Foreskin melanocyte (primary cell): ENCODE measurements at places on chromosomes 7 and 10.
A peak's percentile ranks its signal among the peaks of the same experiment; 100 is the strongest.

- peak; percentile 92 for DNase-seq
Measured at GRCh38 chr10:96400465-96400864, 41.7 kb upstream of the OPALIN start.

GRCh38 chr10:43078986-43079273 is 2.1 kb downstream of the RET start:
- DNase-seq, result no peak

DNA sequence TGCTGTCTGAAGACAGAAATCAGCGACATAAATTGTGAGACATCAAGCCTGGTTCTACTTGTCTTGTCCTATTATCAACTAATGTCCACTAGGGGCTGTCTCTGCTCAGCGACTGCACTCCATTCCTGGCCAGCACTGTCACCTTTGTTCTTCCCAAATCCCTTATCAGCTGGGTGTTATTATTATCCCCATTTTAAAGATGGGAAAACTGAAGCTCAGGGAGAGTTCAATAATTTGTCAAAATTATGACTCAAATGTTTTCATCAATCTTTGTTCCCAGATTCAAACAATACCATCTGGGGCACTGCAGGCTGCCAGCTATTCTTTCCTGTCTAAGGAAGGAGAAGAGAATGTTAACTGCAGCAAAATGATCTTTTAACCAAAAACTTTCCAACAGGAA is 431.6 kb upstream of the NFE2L3 start:
- no peak for DNase-seq

- DNase-seq, result peak; percentile 9
Measured at GRCh38 chr7:42677751-42678699, 233.8 kb downstream of the C7orf25 start.

DNA sequence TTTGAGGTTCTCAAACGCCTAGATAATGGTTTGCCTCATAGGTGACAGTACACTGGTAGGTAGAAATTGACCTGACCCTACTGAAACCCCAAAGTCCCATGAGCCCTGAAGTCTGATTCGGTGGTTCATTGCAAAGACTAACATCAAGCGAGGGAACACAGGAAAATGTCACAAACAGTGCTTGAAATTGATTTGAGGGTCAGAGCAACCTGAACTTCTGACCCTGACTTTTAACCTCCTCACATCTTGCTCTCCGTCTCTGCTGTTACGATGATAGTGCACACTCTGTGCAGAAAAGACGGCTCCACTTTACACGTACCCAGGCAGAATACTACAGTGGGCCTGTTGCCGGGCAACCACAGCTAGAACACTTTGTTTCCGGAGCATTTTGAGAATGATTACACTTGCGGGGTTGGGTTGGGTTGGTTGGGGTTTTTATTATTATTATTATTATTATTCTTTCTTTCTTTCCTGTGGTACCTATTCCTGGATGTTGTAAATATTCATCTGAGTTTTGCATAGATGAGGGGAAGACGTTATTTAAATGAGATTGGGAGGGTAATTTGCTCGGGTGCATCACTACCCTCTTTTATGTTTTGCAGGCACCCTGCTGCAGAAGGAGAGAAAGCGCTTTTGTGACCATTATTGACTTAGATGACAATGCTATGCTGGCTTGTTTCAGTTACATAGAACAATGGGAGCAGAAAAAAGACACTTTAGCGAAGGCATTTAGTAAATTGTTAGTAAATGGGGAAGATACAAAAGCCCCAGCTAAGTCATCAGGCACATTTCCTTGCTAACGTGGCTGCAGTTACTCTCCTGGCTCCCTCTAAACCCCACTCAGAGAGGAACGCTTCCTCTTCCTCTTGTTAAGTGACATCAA is 438.1 kb upstream of the NRP1 start:
- DNase-seq, result no peak

DNA sequence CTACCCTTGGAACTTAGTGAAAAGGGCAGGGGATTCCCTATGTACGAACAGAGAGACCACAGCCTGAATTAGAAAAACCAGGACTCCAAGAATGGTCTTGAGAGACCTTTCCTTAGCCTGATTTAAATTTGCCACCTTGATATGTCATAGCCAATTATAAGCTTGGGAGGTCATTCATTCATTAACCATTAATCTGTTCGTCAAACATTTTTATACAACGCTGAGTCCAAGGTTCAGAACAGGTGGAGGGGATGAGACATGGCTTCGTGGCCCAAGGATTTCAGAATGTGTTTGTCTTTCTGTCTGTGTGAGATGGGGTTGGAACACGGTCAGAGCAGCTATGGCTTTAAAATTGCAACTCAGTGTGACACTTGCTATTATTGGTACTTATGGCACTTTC is 158.0 kb downstream of the PAXIP1 start:
- no peak for DNase-seq

DNA sequence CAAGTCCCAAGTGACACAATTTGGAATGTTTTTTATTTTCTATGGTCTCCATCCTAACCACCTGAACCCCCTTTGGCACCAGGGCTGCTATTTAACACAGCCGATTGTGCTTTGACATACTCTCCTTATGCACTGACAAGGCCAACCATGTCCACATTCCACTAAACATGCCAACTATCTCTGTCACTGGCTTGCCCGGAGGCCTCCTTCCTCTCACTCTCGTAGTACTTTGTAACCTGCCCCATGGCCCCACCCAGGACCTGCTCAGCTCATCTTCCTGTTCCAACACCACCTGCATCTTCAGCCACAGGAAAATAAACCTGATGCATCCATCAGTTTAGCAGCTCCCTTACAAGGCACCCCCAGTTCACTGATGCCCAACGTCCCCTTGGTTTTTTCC is 63.1 kb downstream of the GPAM start:
- no peak for DNase-seq

DNA sequence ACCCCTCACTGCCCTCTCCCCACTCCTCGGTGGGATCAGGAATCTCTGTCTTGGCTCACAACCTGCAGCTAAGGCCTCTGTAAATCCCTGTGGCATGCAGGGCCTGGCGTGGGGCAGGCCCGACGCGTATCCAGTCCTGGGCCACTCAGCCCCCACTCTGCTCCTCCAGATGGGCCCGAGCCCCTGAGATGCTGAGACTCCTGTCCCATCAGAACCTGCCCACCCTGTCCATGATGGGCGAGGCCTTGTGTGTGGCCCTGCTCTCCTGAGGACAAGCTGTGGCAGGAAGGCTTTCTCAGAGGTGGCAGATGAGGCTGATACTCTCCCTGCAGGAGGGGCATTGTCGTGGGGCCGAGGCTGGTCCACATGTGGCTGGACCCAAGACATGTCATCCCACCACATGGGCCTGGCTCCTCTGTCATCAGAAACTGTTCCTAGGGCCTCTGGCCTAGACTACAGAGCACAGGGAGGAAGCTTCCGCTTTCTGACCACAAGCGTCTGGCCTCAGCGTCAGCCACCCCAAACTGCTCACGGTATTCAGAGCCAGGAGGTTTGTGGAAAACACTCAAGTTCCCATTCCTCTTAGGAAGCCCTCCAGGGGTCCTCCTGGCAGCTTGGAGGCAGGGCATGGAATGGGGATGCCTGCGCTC is 6.0 kb downstream of the ALOX5 start:
- DNase-seq, result no peak

DNA sequence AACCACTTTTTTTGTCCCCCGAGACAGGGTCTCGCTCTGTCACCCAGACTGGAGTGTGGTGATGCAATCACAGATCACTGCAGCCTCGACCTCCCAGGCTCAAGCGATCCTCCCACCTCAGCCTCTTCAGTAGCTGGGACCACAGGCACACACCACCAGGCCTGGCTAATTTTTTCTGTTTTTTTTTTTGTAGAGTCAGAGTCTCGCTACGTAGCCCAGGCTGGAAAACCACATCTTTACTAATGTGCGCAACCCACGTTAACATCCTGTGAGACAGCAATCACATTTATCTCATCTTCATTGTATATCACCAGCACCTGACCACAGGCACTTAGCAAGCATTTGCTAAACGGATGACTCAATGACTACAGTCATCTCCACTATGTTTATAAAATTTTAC is 77.8 kb upstream of the ATP6V0A4 start:
- no peak for DNase-seq

- DNase-seq, result no peak
Measured at GRCh38 chr10:28326516-28327490, 23.9 kb upstream of the MPP7 start.

- no peak for DNase-seq
Measured at GRCh38 chr10:110946496-110946895, 27.1 kb downstream of the SHOC2 start.

DNA sequence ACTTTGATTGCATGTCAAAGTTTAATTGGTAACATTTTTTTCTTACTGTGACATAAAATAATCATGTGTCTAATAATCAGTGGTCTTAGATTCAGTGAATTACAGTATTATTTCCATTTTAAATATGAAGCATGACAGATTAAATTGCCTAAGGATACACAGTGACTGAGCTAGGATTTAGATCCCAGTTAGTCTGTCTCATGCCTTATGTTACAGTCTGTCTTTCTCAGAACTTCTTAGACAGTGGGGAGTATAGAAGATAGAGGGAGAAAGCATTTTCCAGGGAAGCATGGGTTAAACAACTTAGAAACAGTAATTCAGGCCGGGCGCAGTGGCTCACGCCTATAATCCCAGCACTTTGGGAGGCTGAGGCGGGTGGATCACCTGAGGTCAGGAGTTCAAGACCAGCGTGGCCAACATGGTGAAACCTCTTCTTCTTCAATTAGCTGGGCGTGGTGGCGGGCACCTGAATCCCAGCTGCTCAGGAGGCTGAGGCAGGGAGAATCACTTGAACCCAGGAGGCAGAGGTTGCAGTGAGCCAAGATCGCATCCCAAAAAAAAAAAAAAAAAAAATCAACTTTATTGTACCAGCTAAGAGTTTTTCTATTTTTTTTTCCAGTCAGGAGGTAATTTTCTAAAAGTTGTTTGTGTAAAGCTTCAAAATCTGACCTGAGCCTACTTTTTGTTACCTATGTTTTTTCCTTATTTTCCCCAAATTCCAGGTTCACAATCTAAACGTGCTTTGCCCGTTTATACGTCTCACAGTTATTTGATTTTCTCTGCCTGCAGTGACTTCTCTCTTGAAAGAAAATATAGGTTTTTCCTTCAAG is 3.3 kb downstream of the CASD1 start:
- peak; percentile 71 for DNase-seq

DNA sequence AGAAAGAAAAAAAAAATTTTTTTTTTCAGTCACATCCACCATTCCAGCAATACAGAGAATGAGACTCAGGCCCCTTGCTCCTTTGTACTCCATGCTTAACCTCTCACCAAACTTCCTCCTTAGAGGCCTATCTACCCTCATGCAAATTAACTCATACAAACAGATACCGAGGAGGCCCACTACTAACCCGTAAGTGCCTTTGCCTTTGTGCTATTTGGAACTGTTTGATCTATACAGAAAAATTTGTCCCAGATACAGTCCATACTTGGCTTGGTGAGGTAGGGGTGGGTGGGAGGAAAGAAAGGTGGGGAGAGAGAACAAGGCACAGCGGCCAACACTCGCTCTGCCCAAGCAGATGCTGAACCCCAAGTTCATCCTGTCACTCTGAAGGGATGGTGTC is 87.8 kb upstream of the DUSP5 start:
- DNase-seq, result no peak

DNA sequence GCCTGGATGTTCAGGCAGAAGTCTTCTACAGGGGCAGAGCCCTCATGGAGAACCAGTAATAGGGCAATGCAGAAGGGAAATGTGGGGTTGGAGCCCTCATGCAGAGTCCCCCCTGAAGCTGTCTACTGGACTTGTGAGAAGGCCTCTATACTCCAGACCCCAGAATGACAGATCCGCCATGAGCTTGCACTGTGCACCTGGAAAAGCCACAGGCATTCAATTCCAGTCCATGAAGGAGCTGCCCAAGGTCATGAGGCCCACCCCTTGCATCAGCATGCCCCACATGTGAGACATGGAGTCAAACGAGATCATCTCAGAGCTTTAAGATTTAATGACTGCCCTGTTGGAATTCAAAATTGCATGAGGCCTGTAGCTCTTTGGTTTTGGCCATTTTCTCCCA is 4.9 kb upstream of the ZNF679 start:
- no peak for DNase-seq
